NCI-H1436 treated with DMSO at 0.1 percent for 48 hours (cell line): ENCODE measurements at places on chromosomes 2 and 18.

DNA sequence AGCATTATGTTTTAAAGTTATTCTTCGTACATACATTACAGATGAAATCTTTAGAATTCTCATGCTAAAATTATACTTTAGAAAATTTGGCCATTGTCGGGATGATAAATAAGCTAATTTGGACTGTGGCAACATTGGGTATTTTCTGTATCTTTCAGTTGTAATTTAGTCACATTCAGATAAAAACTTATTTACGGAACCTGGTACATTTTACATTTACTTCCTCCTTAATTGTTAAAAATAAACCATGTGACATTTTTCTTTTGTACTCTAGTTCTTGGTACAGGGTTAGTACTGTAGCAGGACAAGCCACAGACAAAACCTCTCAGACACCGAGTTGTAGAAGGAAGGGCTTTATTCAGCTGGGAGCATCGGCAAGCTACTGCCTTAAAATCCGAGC, 4.2 kb downstream of the CNDP2 start:
- no peak for DNase-seq

DNA sequence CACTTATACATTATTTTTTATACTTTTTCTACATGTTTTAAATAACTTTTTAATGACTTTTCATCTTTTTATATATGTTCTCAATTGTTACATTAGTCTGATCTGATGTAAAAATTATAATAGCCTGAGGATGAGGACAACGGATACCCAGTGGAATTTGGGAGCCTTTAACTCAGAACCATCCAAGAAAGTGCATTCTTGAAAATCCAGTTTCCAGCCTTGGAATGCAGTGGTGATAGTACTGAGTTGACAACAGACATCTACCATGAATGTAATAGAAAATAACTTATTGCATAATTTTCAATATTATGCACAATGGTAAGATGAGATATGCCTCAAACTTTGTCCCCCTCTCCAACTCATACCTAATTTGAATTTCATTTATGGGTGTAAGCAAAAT, 120.7 kb upstream of the ZC3H15 start:
- no peak for DNase-seq

GRCh38 chr2:41729800-41730364, 317.9 kb upstream of the PKDCC start:
- DNase-seq: no peak

DNA sequence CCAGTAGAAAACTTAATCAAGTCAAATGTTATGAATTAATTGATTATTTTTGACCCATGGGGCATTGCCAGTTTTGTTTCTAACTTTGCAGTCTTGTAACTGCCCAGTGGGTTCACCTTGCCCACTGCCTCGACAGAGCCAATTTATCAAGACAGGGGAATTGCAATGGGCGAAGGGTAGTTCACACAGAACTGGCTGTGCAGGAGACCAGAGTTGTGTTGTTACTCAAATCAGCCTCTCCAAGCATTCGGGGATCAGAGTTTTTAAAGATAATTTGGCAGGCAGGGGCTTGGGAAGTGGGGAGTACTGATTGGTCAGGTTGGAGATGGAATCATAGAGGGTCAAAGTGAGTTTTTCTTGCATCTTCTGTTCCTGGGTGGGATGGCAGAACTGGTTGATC, 168.5 kb upstream of the COPS8 start:
- no peak for DNase-seq
